GM13976 (cell line): ENCODE measurements at places on chromosomes 3 and 15.
A peak's percentile ranks its signal among the peaks of the same experiment; 100 is the strongest.

GRCh38 chr15:38228618-38229017, 24.0 kb upstream of the SPRED1 start:
- no peak for DNase-seq

DNA sequence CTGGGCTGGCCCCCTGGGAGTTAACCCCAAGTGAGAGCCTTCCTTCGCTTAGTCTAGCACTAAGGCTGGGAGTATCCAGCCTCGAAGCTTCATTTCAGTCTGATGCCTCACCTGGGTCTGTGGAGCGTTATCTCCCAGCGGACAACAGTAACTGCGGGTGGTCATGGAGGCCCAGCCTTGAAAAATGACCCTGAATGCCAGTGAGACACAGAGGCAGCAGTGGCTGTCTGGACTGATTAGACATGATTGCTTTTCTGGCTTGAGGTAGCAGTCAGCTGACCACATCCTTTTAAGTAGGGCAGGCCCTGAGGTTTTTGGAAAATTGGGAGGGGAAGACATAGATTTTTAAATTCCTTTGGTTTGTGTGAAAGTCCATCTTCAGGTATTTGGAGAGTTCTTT, 28.2 kb upstream of the TRIM59 start:
- DNase-seq: no peak

DNA sequence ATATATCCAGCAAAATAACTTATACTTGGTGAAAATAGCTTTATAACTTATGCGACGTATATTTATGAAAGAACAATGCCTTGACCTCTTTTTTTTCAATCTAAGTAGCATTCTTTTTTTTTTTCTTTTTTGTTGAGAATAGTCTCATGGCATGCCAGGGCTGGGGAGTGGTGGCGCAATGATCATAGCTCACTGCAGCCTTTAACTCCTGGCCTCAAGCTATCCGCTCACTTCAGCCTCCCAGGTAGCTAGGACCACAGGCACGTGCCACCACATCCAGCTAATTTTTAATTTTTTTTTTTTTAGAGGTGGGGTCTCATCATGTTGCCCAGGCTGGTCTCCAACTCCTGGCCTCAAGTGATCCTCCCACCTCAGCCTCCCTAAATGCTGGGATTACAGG, 43.5 kb downstream of the RAB8B start:
- no peak for DNase-seq

DNA sequence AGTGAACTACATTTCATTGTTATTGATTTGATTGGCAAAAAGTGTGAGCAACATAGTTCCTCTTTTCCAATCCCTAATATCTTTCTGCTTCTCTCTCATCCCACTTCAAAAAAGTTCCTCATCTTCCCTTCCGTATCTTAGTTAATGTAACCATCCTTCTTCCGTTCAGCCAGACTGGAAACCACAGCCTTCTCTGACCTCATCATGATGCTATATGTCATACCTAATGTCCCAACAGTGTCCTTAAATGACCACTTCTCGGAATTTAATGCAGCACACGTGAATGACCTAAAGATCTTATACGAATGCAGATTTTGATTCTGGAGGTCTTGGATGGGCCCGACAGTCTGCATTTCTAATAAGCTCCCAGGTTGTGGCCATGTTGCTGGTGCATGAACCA, 320.3 kb upstream of the SATB1 start:
- no peak for DNase-seq

GRCh38 chr15:40932156-40932555, 3.0 kb downstream of the DLL4 start:
- DNase-seq: no peak

GRCh38 chr15:83784975-83785374, 131.1 kb downstream of the ADAMTSL3 start:
- DNase-seq: no peak

- DNase-seq: no peak
Measured at GRCh38 chr15:69557020-69557706, 104.5 kb downstream of the RPLP1 start.

GRCh38 chr15:73752806-73753193, 351 bp downstream of the INSYN1 start:
- DNase-seq: no peak

DNA sequence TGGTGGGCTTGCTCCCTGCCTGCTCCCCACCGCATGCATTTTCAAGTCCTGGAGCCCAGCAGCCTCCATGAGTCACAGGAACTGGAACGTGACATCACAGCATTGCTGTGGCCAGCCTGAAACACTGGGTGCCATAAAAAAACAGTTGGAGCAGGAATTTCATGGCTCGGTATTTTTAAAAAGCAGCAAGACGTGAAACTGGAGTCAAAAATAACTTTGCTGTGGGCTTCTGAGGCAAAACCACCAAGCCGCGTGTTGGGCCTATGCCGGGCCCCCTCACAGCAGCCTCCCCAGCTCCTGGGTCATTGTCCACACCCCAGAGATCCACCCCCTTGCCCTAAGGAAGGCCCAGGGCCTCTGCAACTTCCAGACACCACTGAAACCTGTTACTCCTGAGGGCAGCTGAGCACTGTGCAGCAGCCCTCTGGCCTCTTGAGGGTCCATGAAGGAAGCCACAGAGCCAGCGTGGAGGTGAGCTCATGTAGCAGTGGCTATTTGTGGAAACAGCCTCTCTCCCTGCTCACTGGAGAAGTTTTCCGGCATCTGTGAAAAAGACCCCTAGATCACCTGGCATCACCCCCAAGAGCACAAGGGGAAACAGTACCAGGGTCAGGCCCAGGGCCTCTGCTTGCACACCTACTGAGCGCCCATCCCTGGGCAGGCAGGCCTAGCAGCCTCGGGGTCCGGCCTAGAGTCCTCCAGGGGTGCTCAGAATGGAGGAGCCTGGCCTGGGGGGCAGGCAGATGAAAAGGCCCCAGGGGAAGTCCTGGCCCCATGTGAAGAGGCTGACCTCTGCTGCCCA, 34.0 kb upstream of the DUSP7 start:
- no peak for DNase-seq

DNA sequence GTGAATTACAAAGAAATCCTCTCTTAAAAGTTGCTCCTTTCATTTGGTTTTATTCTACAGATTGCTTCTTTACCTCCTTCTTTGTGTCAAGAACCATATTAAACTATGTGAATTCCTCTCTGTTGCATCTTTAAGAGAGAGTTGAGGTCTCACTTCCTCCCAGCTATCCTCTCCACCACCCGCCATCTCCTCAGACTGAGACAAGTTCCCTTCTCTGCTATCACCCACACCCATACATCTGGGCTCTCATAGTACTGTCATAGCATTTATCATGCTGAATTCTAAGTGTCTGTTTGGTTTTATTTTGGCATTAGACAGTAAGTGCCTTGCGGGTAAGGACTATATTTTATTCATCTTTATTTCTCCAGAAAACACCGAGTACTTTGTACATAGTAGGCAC, 54.2 kb downstream of the B3GALNT1 start:
- DNase-seq: no peak

DNA sequence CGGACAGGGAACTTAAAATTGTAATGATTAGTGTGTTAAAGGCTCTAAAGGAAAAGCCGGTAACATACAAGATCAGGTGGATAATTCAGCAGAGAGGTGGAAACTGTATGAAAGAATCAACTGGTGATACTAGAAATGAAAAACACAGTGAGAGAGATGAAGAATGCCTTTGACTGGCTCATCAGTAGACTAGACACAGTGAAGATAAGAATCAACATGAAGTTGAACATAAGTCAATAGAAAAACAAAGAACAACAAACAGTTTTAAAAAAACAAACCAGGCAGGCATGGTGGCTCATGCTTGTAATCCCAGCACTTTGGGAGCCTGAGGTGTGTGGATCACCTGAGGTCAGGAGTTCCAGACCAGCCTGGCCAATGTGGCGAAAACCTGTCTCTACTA, 82.1 kb downstream of the KLF13 start:
- DNase-seq: no peak

DNA sequence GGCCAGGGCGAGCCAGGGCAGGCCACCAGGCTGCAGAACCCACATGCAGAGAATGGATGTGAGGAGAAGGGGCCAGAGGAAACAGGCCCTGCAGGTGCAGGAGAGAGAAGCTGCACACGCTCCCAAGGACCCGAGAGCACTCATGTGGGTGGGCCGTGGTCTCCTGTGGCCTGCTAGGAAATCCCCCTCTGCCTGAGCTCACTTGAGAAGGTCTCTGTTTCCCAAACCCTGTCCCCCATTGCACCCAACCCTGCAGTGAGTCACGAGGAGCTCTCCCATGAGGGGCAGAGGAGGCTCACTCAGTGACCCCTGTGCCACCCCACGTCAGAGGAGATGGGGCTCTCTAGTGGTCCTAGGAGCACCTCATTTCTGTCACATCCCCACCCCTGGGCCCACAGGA, 111.1 kb downstream of the KLF13 start:
- DNase-seq: peak; percentile 77

- DNase-seq: no peak
Measured at GRCh38 chr3:76487446-76487845, 552.5 kb upstream of the ROBO2 start.

DNA sequence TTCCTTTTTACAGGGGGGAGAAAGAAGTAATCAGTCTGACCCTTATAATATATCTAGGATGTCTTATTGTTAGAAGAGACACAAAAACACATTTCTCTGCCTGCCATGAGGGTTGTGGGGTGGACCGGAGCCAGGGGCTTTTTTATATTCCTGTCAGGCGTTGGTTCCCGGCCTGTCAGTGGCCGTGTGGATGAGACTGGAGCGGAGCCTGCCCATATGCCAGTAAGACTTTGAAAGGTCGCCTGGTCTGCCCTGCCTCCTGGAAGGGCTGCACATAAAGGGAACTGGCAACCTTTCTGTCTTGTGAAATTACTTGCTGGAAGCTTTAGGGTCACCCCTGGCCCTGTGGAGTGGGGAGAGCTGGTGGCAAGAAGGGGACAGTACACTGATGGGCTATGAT, 34.7 kb downstream of the MAP3K13 start:
- no peak for DNase-seq

DNA sequence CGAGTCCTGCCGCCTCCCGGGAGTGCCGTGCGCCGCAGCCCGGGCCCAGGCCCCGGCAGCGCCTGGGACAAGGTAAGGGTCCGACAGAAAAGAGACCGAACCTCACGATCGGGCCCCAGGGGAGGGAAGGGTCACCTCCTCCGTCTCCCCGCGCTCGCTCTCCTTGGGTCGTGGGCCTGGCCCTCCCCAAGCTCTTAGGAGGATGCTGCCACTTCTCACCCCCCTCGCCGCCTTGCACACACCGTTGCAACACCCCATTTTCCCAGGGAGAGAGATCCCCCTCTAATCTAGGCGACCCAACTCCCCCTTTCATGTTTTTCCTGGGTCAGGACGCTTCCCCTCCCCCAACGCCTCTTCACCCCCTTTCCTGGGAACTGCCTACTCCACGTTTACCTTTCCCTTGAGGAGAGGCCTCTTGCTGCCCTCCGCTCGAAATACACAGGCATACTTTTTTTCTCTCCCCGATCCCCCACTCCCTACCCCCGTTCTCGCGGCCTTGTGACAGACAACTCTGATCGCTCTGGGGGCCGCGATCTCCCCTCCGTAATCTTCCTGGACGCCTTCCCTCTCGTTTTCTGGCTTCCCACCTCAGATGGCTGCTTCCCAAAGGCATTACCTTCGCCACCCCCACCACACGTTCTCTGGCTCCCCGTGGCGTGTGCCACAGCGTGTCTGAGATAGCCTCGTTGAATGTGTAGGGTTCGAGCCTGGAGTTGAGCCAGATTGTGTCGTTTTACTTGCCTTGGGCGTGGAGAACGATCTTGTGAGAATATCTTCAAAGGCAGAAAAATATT, 688 bp downstream of the SETD5 start:
- DNase-seq: no peak

DNA sequence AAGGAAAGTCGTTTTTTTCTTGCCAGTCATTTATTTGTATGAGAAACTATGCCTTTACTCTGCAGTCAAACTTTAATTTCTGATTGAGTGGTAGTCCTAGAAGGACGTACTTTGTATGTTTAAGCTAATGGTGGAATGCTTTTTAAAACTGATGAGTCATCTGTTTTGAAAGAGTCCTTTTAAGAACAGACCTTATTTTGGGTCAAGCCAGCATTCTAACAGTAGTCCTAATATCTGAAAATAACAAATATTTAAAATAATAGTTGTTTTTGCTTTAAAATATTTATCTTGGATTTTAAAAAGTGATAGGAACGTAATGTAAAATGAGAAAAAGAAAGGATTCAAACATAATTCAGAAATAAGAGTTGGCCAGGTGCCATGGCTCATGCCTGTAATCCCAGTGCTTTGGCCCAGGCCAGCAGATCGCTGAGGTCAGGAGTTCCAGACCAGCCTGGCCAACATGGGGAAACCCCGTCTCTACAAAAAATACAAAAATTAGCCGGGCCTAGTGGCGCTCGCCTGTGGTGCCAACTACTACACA, 1.3 kb upstream of the LRRC58 start:
- DNase-seq: no peak

DNA sequence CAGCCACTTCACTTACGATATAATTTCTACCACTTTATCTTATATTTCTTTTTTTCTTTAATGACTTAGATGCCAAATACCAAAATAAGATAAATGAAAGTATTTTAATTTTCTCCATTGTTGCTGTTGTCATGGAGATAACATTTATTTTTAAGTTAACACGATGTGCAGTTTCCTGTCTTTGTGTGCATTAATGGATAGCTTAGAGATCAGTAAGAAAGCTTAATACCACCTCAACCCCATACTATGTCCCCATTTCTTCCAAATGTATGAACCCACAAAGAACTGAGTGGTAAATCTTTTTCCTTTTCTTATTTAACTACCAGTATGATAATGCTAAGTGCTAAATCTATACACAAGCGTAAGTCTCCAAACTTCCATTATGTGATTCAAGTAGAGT, 17.1 kb downstream of the PCNP start:
- no peak for DNase-seq

DNA sequence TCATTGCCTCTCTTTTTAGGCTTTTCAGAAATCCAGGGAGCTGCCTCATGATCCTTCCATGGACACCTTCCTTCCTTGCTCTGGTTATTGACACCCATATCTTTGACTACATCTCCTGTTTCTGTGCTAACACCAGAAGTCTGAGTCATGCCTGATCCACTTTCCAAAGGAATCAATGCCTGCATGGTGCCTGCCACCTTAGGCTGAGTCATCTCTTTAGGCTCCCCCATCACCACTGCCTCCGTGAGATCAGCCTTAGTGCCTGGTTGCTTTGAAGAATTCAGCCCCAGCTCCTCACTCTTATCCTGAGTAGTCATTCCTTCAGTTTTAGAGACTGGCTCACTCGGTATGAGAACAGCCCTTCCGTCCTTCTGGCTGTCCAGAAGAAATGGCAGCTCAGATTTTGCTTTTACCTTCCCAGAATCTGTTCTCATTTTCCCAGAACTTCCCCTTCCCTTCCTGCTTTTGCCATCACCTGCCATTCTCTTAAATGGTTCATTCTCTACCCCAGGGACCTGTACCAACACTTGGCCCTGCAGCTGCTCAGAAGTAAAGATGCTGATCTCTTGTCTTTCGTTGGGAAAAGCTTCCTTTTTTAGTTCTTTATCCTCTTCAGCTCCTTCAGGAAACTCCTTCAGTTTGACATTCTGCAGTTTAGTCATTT, 105.3 kb downstream of the MAP4 start:
- no peak for DNase-seq

GRCh38 chr3:17974206-17974841, 231.9 kb upstream of the TBC1D5 start:
- no peak for DNase-seq

DNA sequence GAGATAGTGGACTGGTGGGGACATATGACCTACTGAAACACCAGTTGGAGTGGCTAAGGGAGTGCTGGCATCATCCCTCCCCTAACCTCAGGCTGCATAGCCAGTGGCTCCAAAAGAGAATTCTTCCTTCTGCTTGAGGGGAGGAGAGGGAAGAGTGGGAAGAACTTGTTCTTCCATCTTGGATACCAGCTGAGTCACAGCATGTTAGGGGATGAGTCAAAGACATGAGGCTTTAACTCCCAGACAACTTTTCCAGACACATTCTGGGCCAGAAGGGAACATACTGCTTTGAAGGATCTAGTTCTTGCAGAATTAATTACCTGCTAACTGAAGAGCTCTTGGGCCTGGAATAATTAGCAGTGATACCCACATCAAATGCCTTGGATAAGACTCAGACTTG, 36.8 kb upstream of the PEX5L start:
- DNase-seq: no peak
